Pancreas (tissue), 10 donors: ENCODE measurements at places on chromosomes 7 and 10. TPM values are rescaled to one million over a fixed set of nuclear protein-coding genes. Genes with fewer than 3 reads are reported as not detected.
A peak's percentile ranks its signal among the peaks of the same experiment; 100 is the strongest.

- DNase-seq, result no peak
- no peaks in the 10 kb centered on the region for H3K27me3 ChIP-seq
- no peaks in the 10 kb centered on the region for H3K36me3 ChIP-seq
- no peak overlapping the region for H3K27ac ChIP-seq
Measured at GRCh38 chr7:118573085-118573484, 348.6 kb downstream of the ANKRD7 start.

- H3K36me3 ChIP-seq, result no peaks in the 10 kb centered on the region
- H3K4me1 ChIP-seq, result no peaks in the 10 kb centered on the region
- DNase-seq, result no peak
- H3K4me3 ChIP-seq, result no peak overlapping the region
Measured at GRCh38 chr7:149826344-149827088, 11.7 kb upstream of the ZNF862 start.

DNA sequence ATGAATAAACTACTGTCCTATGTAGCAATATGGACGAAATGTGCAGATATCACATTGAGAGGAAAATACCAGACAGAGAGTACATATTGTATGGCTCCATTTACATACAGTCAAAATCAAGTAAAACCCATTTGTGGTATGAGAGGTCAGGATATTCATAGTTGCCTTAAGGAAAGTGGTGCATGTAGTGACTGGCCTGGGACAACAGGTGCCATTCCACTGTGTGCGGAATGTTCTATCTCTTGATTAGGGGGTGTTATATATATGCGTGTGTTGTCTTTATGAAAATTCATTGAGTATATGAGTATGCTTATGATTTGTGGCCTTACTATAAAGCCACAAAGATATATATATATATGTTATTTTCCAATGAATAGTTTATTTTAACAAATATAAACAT lies 964.0 kb downstream of the SORCS3 start:
- H3K4me3 ChIP-seq, result no peak overlapping the region
- no peaks in the 10 kb centered on the region for H3K36me3 ChIP-seq
- H3K4me1 ChIP-seq, result no peaks in the 10 kb centered on the region
- H3K27me3 ChIP-seq, result no peaks in the 10 kb centered on the region

DNA sequence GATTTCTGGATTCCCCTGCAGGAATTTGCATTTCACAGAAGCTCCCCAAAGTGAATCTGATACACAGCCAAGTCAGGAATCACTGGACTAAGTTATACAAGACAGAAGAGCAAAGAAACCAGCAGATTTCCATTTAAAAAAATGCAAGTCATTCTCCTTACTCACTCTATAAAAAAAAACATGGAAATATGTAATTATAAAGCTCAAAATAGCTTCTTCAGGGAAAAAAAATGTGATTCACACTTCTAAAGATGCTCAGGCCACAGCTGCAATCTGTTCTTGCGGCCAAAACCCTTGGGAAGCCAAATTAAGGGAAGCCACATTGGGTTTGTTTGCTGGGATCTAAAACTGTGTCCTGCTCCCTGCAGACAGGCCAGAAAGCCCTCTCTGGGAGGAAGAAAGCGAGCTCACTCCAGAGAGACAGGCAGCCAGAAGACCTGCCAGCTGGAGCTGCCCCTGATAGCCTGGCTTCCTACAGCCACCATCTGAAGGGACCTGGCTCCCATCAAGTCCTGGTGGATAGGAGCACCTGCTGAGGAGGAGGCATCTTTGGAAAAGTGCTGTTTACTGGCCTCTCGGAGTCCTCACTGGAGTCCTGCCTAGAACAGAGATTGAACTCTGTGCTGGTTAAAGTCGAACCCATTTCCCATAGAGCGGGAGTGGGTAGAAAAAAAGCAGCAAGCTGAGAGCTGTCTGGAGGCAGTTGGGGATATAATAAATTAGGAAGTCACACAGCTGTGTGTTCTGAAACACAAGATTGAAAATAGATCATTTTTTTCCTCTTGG lies 359.2 kb upstream of the AOAH start:
- H3K4me3 ChIP-seq, result no peak overlapping the region
- no peak for DNase-seq
- no peaks in the 10 kb centered on the region for H3K27me3 ChIP-seq
- no peak overlapping the region for H3K27ac ChIP-seq
- H3K4me1 ChIP-seq, result peaks cover 3% of the 10 kb centered on the region

GRCh38 chr7:100723732-100724275 lies 3.5 kb downstream of the EPO start:
- H3K4me3 ChIP-seq, result no peak overlapping the region
- H3K27me3 ChIP-seq, result no peaks in the 10 kb centered on the region
- H3K27ac ChIP-seq, result peak overlapping the region; percentile 66
- no peaks in the 10 kb centered on the region for H3K36me3 ChIP-seq
- peak; percentile 61 for DNase-seq

- no peaks in the 10 kb centered on the region for H3K4me1 ChIP-seq
- DNase-seq, result no peak
- H3K27ac ChIP-seq, result no peak overlapping the region
- H3K36me3 ChIP-seq, result no peaks in the 10 kb centered on the region
- H3K27me3 ChIP-seq, result no peaks in the 10 kb centered on the region
Measured at GRCh38 chr10:55019439-55019838, 218.4 kb upstream of the PCDH15 start.

GRCh38 chr7:139871331-139871730 lies 42.3 kb downstream of the TBXAS1 start:
- no peak for DNase-seq
- H3K27me3 ChIP-seq, result no peaks in the 10 kb centered on the region
- H3K4me1 ChIP-seq, result peaks cover 5% of the 10 kb centered on the region
- no peak overlapping the region for H3K27ac ChIP-seq

DNA sequence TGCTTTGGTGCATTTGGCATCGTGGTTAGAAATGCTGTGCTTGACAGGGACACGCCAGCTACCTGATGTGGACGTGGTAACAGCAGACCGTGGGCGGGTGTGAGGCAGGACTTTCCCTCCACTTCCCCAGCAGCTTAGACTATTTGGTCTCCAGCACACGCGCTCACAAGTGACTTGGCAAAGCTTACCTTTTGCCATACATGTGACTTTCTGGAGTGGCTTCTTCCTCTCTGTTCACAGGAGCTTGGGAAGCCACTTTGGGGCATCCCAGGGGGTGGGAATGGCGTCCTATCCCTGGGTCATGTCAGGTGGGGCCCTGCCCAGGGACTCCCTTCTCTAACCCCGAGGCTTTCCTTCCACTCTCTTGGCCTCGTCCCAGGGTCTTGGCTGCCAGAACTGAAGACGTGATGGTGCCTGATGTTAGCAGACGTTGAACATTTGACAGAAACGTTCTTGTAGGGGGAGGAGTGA lies 228.7 kb upstream of the KLF6 start:
- H3K4me1 ChIP-seq, result no peaks in the 10 kb centered on the region
- H3K27me3 ChIP-seq, result no peaks in the 10 kb centered on the region
- DNase-seq, result no peak
- H3K4me3 ChIP-seq, result no peak overlapping the region
- H3K27ac ChIP-seq, result no peak overlapping the region

- no peaks in the 10 kb centered on the region for H3K4me1 ChIP-seq
- no peaks in the 10 kb centered on the region for H3K27me3 ChIP-seq
- H3K4me3 ChIP-seq, result peak within 1 kb of the TSS; percentile 58
- peak; percentile 65 for DNase-seq
- H3K36me3 ChIP-seq, result no peaks in the 10 kb centered on the region
- H3K27ac ChIP-seq, result no peak within 1 kb of the TSS
Measured at GRCh38 chr7:95772298-95772770, at the start of gene DYNC1I1. TSS of gene DYNC1I1 (plus strand) at chr7:95772554. CDS start at chr7:95804730, 32,176 bp downstream.

DNA sequence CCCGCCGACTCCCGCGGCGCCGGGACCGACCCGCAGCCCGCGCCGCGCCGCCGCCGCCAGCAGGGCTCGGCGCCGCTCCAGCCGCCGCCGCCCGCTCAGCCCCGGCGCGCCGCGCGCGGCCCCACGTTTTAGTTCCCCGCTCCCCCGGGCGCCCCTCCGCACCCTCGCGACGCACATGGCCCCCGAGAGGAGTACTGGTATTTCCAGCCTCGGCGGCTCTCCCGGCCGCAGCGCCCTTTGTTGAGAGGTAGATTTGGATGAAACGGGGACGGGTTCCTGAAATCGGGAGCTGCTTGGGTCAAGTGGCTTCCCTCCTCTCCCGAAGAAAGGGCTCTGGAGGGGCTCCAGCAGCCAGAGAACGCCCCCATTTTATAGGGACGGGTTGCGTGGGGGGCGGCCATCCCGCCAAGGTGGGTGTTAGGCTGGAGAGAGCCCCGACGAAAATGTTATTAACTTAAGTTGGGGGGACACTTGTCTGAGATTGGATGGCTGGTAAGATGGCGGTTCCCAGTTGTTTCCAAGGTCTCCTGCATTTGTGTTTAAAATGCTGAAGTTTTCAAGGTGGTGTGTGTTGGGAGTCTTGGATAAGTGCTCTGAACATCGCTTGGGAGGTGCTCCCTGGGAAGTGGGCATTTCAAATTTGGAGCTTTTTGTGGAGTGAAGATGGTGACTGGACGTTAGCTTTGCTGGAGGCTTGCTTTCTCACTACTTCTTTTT lies 1.2 kb downstream of the BMI1 start:
- H3K4me3 ChIP-seq, result peak overlapping the region; percentile 86
- no peaks in the 10 kb centered on the region for H3K36me3 ChIP-seq
- DNase-seq, result peak; percentile 70
- H3K27ac ChIP-seq, result no peak overlapping the region
- peaks cover 17% of the 10 kb centered on the region for H3K4me1 ChIP-seq
- H3K27me3 ChIP-seq, result no peaks in the 10 kb centered on the region

DNA sequence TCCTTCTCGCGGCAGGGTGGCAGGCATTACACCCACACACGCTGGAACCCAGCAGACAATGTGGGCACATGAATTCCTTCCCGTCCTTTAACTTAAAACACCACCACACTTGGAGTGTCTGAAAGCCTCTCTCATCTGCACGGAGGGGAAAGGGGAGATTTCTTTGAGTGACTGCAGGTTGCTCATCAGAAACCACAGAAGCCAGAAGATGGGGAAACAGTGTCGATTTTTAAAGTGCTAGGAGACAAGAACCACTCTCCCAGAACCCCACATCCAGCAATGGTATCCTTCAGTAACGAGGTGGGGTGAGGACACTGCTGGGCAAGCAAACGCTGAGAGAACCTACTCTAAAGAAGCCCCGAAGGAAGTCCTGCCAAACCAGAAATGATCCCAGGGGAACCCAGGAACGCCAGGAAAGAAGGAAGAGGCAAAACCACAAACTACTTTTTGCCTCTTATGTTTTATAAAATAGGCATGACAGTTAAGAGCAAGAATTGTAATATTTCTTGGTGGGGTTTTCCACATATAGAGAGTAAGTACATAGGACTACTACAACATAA lies 254.3 kb downstream of the ELFN1 start:
- no peak overlapping the region for H3K4me3 ChIP-seq
- H3K27ac ChIP-seq, result no peak overlapping the region
- H3K4me1 ChIP-seq, result peaks cover 7% of the 10 kb centered on the region
- no peaks in the 10 kb centered on the region for H3K36me3 ChIP-seq
- no peak for DNase-seq

DNA sequence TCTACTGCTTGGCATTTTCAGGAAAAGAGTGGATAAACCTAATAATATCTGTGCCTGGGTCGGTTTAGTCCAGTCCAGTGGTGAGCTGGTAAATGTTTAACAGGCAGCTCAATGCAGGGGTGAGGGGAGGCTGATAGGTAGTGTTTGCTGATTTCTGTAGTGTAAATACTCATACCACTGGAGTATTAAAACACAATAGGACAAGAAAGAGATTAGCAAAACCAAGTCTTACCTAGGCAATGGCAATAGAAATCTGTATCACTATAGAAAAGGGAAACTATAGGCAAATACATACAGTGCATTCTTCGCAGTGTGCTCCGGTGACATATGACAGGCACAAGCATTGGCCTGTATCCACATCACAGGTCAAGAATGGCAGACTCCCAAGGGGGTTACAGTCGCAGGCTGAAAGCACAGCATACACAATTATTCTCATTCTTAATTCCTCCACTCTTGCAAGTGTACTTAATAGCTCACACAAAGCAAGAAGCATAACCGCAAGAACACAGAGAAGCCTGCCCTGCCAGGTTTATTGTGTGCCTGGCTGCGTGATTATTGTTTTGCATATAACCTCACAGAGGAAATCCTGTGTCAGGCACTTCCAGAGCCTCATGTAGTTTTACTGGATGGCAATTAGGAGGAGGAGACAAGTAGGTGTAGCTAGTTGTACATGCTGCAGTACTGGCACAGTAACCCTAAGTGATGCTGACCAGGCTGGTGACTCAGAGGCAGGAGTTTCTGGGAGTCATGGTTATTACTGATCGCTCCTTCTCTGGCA lies 35.0 kb downstream of the LAMB4 start:
- H3K27ac ChIP-seq, result peak overlapping the region; percentile 85
- H3K36me3 ChIP-seq, result no peaks in the 10 kb centered on the region
- DNase-seq, result peak; percentile 50
- peak overlapping the region; percentile 3 for H3K4me3 ChIP-seq

GRCh38 chr7:157079116-157079515 lies 59.6 kb upstream of the UBE3C start:
- H3K36me3 ChIP-seq, result no peaks in the 10 kb centered on the region
- no peak overlapping the region for H3K4me3 ChIP-seq
- no peak for DNase-seq
- no peak overlapping the region for H3K27ac ChIP-seq
- H3K4me1 ChIP-seq, result no peaks in the 10 kb centered on the region
- H3K27me3 ChIP-seq, result no peaks in the 10 kb centered on the region

DNA sequence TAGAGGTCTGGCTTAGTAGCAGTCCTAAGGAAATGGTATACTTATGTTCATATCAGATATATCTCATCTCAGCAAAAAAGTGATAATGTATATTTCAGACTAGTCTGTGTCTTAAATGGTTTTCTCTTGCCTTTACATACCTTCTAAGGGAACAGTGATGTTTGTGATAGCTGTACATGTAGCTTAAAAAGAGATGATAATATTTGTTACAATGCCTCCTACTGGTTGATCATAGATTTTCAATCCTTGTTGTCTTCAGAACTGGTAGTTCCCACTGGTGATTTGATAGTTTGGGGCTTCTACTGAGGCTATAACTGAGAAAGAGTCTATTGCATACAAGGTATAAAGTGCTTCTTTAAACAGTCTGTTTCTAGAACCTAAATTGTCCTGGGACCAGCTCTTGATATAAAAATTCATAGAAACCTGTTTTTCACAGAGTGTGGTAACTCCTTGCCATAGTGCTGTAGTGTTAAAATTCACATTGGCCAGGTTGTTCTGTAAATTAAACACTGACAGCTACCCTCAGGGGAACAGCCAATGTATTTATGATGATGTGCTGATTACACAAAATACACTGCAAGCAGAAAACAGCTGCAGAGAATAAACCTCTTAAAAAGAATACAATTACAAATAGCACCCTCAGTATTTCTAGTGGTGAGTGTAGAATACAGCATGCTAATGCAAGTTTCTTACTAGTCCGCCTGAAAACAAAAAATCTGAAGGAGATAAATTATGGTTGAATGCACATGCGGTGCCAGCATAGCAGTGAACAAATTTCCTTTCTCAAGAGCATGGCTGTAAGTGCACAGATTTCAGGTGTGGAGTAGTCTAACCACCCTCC lies 90.3 kb downstream of the BTRC start:
- H3K27me3 ChIP-seq, result no peaks in the 10 kb centered on the region
- no peak for DNase-seq
- no peaks in the 10 kb centered on the region for H3K4me1 ChIP-seq
- no peak overlapping the region for H3K27ac ChIP-seq

Gene FAM237B
- total RNA-seq, result not detected

Gene OPN4
- not detected for total RNA-seq

Gene NME8
- not detected for total RNA-seq

Gene PLCE1
- 7.2 TPM for total RNA-seq

Gene TEX36
- not detected for total RNA-seq

Gene EPHA1
- total RNA-seq, result 6.3 TPM
